ENCODE measurements at places on chromosomes 6 and 20.

DNA sequence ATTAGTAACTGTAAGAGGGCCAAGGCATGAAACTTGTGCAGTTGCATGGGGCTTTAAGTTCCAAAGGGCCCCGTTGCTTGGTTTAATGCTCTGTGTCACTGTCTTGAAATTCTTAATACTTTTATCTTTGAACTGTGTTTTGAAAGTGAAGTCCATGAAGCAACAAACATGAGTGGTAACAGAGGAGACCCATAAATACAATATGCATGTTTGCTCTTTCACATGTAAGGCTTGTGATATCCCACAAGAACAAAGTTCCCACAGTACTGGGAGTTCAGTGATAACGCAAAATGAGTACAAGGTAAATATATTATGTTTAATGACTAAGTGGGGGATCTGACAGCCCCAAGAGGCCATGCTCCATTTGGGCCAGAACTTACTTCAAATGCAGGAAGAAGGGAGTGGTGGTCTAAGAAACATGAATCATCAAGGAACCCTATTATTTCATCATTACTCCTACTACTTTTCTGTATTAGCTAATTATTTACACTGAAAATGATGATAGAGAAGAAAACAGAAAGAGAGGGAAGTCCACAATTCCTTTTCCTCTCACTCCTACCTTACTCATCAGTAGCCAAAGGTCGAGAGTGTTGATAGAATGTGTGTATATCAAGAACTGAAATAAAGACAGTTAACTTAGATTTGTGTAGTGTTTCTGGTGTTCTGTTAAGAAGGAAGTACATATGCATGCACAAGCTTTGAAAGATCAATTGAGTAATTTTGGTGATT, 157.3 kb downstream of the PHF3 start:
- DNase-seq, result no peak

GRCh38 chr6:136521911-136522310, 28.3 kb downstream of the MAP7 start:
- no peak for DNase-seq

GRCh38 chr6:19697744-19698290, 139.4 kb upstream of the ID4 start:
- DNase-seq, result no peak

- no peak for DNase-seq
Observed at GRCh38 chr20:41222296-41222695, 85.0 kb downstream of the PLCG1 start.

DNA sequence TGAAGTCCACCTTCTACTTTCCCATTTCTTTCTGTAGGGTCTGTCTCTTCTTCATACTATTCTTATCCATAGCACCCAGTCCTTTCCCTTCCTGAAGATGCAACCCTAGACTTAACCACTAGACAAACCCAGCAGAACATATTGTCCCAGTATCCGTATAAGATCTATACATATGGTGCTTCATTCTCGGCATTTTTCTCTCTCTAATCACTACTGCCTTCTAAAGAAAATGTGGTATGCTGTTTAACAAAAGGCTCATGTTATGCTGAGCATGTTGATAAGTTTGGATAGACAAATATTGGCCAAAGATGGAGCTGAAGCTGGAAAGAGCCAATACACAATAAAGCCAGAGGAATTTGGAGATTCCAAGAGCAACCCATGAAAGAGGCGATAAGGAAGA, 212.6 kb downstream of the MAFB start:
- DNase-seq, result no peak

GRCh38 chr20:50039706-50040431, 57.1 kb downstream of the SNAI1 start:
- DNase-seq, result no peak

DNA sequence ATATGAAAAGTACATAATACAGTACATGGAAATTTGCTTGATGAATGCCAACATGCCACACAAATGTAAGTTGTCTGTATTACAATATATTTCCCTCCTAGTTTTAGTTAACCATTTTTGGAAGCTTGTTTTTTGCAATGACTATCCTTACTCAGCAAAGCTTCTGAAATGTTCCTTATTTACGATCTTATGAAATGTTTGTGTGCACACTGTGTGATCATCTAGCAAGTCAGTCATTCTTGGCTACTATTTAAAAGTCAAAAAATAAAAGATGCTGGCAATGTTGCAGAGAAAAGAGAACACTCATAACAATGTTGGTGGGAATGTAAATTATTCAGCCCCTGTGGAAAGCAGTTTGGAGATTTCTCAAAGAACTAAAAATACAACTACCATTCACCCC, 33.8 kb downstream of the SUMO4 start:
- DNase-seq, result no peak

DNA sequence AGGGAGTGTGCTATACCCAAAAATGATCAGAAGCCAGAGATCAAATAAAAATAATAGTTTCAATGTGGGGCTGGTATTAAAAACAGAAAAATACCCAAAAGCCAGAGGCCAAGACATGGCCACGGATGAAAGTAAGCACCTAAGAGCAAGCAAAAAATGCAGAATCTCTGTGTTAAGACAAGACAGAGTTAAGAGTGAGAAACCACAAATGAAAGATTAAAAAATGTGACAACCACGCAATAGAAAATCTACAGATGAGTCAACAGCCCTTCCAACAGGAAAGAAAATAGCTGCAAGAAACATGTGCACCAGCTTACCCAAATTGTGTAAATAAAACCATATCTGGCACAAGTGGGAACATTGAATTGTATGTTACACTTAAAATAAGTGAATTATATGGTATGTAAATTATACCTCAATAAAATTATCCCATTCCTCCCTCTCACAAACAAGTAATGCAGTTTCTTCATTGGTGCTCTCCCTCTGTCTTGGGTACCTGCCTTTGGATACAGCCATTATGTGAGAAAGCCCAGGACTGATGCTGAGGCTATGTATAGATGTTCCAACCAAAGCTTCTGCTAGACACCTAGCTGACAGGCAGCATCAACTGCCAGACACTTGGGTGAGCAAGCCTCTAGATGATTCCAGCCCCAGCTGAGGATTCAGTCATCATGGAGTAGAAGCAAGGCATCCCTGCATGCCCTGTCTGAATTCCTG, 55.3 kb upstream of the UFL1 start:
- no peak for DNase-seq

GRCh38 chr6:13541496-13541895, 32.9 kb upstream of the SIRT5 start:
- DNase-seq, result no peak

DNA sequence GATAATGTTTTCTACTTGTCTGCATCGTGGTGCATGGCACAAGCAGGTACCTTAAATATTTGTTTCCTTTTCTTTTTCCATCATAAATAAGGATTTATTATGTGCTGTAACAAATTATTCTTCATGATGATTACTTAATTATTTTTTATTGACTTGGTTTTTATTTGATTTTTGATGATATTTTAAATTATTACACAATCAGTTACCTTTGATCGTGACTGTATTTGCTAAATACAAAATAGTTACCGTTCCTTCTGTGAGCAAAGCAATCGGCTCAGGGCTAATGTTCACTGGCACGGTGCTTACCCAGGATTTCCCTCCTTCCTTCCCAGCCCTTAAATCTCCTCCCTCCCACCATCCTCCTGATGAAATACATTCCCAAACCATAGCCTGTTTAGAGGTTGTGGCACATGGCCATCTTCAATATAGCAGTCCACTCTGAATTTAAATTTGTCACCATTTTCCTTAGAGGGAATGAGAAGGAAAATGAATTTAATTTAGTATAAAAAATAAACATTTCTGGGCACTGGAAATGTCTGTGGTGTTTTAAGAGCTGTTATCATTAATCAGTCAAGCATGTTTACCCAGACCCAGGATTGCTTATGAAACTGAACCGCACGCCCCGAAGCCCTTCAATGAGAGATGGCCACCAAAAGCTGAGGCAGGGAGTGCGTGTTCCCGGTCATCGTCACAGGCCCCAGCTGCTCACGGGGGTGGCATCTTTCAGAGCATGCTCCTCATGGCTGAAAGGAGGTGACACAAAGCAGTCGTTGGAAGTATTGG, 23.0 kb upstream of the EXOC2 start:
- no peak for DNase-seq

DNA sequence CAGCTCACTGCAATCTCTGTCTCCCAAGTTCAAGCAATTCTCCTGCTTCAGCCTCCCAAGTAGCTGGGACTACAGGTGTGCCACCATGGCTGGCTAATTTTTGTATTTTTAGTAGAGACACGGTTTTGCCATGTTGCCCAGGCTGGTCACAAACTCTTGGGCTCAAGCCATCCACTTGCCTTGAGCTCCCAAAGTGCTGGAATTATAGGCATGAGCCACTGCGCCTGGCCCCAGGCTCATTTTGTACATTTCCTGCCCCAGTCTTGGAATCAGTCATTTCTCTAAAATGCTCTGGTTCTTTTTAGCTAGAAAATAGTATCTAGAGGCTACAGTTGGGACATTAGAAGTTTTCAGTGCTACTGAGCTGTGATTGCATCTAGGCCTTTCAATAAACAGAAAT, 13.5 kb downstream of the MANBAL start:
- no peak for DNase-seq

- DNase-seq, result no peak
Observed at GRCh38 chr20:5835871-5836270, 85.7 kb downstream of the SHLD1 start.

- DNase-seq, result no peak
Observed at GRCh38 chr20:11794525-11794924, 123.2 kb upstream of the BTBD3 start.

DNA sequence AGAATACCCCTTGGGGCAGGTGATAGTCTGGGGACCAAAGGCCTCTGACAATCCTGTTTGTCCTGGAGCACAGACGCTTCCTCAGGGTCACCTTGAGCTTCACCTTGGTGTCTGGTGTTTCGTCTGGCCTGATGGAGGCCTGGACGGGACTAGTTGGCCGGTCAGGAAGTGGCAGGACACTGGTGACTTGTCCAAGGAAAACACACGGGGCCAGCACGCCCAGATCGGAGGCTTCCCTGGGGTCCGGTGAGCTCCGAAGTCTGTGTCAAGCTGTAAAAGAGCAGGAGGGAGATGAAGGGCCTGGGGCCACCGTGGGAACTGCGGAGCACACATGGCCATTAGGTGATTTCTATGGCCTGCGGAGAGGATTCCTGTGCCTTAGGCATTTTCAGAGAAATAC, 67.9 kb downstream of the SMOC2 start:
- DNase-seq, result no peak

DNA sequence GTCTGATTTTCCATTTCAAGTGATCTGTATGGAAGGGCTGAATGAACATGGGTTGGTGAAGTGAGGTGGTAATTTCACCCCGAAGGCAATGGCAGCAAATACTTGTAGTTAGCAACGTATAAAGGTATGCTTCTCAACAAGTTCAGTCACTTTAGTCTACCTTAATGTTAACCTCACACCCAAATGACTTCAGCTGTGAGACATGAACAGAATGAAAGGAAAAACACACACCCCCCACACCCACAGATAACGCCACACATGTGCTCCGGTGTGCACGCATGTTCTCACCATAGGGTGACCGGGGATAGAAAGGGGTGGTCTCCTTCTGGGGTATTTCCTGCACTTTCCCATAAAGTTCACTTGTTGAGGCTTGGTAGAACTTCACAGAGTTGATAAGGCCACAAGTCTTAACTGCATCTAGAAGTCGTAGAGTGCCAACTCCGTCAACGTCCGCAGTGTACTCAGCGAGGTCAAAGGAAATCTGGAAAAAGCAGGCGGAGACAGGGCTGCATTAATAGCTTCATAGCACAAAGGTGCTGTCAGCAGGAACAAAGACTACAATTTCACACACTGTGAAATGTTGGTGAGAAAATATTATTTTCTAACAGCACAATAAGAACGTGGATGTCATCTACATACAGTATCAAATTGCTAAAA, 284.8 kb downstream of the GMDS start:
- no peak for DNase-seq

DNA sequence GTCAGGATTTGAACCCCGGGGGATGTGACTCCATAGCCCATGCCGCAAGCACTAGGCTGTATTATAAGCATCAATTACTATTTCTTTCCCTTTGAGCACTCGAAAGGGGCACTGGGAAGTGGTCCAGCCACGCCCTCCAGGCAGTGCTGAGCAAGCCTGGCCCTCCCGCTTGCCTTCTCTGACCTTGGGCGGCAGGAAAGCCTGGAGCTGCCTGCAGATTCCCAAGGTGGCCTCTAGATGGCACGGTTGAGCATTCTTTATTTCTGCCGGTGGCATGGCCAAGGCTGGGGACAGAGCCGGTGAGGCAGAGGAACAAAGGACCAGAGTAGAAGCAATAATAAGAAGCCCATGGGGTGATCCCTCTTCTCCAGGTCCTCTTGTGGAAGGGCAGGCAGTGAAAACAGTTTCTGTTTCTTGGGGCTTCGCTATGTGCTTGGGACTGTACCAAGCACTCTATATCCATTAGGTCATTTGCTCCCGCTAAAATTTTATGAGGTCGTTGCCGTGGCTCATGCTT, 32.0 kb downstream of the ARHGAP40 start:
- DNase-seq, result peak; percentile 47

DNA sequence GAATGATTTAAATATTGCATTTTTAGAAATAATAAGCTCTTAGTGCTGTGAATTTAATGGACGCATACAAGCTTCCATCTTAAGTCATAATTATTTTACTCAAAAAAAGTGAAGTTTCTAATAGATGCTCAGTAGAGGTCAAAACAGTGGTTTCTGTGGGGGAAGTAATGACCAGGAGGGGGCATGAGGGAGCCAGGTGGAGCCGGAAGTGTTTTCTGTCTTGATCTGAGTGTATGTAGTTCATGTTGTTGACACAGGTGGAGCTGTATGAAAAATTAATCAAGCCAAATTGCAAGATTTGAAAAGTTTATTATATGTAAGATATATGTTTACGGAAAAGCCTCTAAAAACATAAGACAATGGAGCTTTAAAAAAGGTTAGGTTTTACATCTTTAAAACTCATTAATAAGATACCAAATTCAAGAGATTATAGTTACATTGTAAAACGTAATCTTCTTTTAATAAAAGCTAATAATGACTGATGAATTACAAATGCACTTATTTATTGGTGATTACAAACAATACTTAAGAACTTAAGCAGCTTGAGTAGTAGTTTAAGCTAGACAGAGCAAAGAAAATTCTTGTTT, 68.0 kb downstream of the PLAGL1 start:
- DNase-seq, result no peak

DNA sequence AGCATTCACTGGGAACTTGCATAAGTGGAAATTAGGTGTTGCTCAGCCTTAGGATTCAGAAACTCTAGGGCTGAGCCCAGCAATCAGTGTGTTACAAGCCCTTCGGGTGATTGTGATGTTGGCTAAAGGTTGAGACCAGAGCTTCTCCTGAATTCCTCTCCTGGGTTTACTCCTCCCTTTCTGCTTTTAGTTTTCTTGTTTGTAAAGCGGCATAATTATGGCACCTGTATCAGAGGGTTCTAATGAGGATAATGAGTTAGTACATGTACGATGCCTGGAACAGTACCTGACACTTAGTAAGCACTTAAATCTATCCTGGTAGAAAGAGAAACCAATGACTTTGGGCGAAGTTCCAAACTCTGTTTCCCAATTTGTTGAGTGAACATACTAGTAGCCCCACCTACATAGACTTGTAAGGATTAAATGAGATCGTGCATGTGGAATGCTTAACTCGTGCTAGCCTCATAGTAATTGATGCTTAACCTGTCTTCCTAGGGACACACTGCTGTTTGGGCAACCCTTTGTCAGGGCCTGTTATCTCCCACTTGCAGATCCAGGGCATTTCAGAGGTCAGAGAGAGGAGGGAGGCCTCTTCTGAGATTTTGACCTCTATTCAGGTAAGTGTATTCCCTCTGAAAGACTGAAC, 932 bp upstream of the EZR start:
- no peak for DNase-seq
